T-cell (primary cell): ENCODE measurements at places on chromosomes 3 and 15. TPM values are rescaled to one million over a fixed set of nuclear protein-coding genes. Genes with fewer than 3 reads are reported as not detected.

CATSPER2 gene
- 10.1 TPM for total RNA-seq

- H3K36me3 ChIP-seq, result peaks cover 9% of the 10 kb centered on the region
- H3K27ac ChIP-seq, result no peak overlapping the region
- no peak overlapping the region for H3K4me3 ChIP-seq
- H3K27me3 ChIP-seq, result no peaks in the 10 kb centered on the region
- no peak for DNase-seq
Observed at GRCh38 chr3:13821126-13821525, 58.7 kb downstream of the WNT7A start.

GRCh38 chr3:77837456-77838025 lies 797.6 kb downstream of the ROBO2 start:
- no peaks in the 10 kb centered on the region for H3K36me3 ChIP-seq
- no peaks in the 10 kb centered on the region for H3K27me3 ChIP-seq
- no peak for DNase-seq
- no peaks in the 10 kb centered on the region for H3K4me1 ChIP-seq
- no peak overlapping the region for H3K27ac ChIP-seq
- H3K4me3 ChIP-seq, result no peak overlapping the region

GRCh38 chr3:72295962-72296450 lies 511.1 kb upstream of the PROK2 start:
- no peaks in the 10 kb centered on the region for H3K4me1 ChIP-seq
- H3K27ac ChIP-seq, result no peak overlapping the region
- no peak for DNase-seq
- H3K27me3 ChIP-seq, result no peaks in the 10 kb centered on the region

DNA sequence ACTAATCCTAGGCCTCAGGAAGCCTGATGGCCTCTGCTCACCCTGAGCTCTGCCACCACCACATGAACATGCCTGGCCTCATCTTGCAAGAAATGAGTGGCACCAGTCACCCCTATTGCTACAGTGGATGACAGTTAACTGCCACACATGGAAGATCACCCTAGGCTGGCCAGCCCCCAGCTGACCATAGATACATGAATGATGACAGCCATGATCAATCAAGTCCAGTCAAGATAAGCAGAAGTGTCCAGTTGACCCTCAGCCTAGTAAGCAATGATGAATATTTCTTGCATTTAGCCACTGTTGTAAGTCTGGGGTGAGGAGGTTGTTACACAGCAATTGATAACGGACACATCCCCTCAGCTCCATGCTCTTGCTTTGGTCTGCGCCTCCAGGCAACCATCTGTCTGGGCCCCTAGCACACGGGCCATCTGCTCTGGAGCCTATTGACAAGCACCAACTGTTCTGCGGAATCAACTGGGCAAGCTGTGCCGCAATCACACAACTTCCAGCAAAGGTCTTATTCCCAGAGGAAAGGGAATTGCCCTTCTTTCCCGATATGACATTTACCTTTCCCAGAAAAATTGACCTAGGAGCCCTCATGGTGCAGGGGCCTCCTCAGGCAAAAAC lies 2.2 kb upstream of the LYZL4 start:
- no peak overlapping the region for H3K27ac ChIP-seq
- H3K36me3 ChIP-seq, result no peaks in the 10 kb centered on the region
- no peak overlapping the region for H3K4me3 ChIP-seq
- peaks cover 9% of the 10 kb centered on the region for H3K27me3 ChIP-seq
- H3K4me1 ChIP-seq, result no peaks in the 10 kb centered on the region

GABRA5 gene
- not detected for total RNA-seq

ANKRD63 gene
- not detected for total RNA-seq

- no peaks in the 10 kb centered on the region for H3K27me3 ChIP-seq
- H3K4me1 ChIP-seq, result no peaks in the 10 kb centered on the region
- H3K27ac ChIP-seq, result no peak overlapping the region
- H3K36me3 ChIP-seq, result no peaks in the 10 kb centered on the region
Observed at GRCh38 chr3:49841806-49842205, 14.6 kb downstream of the TRAIP start.

- no peak overlapping the region for H3K4me3 ChIP-seq
- DNase-seq, result no peak
- no peaks in the 10 kb centered on the region for H3K36me3 ChIP-seq
- no peaks in the 10 kb centered on the region for H3K27me3 ChIP-seq
Observed at GRCh38 chr15:60751985-60752952, 273.3 kb upstream of the ICE2 start.

GRCh38 chr3:53817809-53818208 lies 28.4 kb downstream of the CHDH start:
- no peak overlapping the region for H3K27ac ChIP-seq
- H3K4me1 ChIP-seq, result no peaks in the 10 kb centered on the region
- peaks cover 45% of the 10 kb centered on the region for H3K27me3 ChIP-seq
- DNase-seq, result no peak

C3orf80 gene
- total RNA-seq, result 0.33 TPM

DNA sequence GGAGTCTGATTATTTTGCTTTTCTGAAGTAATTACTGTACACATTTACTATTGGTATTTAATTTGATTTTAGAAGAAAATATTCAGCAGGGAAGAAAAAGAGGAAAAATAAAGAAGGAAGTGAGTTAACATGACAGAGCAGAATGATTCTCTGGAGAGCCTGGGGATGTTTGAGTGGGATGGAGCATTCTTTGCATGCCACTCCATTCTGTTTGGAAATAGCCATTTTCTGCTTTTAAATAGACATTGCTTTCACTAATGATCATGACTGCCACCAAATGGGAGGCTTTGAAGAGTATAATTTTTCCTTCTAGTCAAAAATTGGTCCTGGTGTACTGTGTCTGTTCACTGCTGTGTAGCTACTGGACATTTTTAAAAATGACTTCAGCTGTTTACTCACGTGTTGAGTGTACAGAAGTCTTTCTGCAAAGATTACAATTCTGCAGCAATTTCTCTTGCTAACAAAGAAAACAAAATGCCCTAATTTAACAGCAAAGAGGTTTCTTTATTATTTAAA lies 196.1 kb downstream of the RYR3 start:
- no peak for DNase-seq
- H3K27me3 ChIP-seq, result no peaks in the 10 kb centered on the region
- no peaks in the 10 kb centered on the region for H3K4me1 ChIP-seq

GRCh38 chr3:46406443-46406787 lies 451 bp downstream of the CCR5AS start:
- peaks cover 26% of the 10 kb centered on the region for H3K4me1 ChIP-seq
- DNase-seq, result no peak
- H3K4me3 ChIP-seq, result no peak overlapping the region
- H3K36me3 ChIP-seq, result no peaks in the 10 kb centered on the region
- no peaks in the 10 kb centered on the region for H3K27me3 ChIP-seq

DNA sequence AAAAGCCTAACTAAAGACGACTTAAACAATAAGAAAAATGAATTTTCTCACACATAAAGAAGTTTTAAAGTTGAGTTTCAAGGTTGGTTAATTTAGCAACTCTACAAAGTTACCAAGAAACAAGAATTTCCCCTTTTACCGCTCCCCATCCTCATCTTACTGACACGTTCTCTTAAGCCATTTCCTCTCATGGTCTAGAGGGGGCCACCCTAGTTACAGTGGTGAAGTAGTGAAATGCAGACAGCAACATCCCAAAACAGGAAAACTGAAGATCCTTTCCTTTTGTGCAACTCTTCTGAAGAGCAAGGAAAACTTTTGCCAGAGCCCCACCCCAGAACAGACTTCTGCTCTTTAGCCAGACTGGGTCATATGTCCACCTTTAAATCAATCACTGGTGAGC lies 17.3 kb upstream of the SOX14 start:
- no peaks in the 10 kb centered on the region for H3K36me3 ChIP-seq
- H3K4me1 ChIP-seq, result no peaks in the 10 kb centered on the region
- H3K4me3 ChIP-seq, result no peak overlapping the region
- no peaks in the 10 kb centered on the region for H3K27me3 ChIP-seq
- no peak overlapping the region for H3K27ac ChIP-seq

SOX14 gene
- total RNA-seq, result not detected

DNA sequence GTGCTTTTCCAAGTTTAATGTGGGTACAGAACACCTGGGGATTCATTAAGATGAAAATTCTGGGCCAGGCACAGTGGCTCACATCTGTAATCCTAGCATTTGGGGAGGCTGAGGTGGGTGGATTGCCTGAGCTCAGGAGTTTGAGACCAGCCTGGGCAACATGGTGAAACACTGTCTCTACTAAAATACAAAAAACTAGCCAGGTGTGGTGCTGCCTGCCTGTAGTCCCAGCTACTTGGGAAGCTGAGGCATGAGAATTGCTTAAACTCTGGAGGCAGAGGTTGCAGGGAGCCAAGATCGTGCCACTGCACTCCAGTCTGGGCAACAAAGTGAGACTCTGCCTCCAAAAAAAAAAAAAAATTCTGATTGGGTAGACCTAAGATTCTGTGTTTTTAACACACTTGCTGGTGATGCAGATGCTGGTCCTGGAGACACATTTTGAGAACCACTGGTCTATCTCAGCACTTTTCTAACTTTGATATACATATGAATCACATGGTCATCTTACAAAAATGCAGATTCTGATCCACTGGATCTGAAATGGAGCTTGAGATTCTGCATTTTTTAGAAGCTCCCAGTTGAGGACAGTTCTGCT lies 223.8 kb upstream of the SATB1 start:
- H3K4me3 ChIP-seq, result no peak overlapping the region
- no peaks in the 10 kb centered on the region for H3K36me3 ChIP-seq
- H3K27me3 ChIP-seq, result no peaks in the 10 kb centered on the region
- H3K4me1 ChIP-seq, result peaks cover 2% of the 10 kb centered on the region

PRKCI gene
- 17.1 TPM for total RNA-seq

DNA sequence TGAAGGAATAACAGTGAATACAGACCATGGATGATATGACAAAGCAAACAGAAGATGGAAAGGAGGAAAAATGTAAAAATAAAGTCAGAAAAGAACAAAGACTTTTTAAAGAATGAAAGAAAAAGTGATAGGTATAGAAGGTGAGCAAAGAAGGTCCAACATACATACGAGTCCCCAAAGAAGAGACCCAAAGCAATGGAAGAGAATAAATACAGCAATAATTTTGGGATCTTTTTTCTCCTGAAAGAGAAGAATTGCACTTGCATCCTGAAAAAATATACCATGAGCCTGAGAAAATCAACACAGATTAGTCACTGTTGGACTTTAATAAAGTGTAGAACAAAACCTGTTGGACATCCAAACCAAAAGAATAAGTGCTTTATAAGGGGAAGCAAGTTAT lies 85.3 kb upstream of the SLC6A1 start:
- H3K4me3 ChIP-seq, result no peak overlapping the region
- no peaks in the 10 kb centered on the region for H3K4me1 ChIP-seq
- no peaks in the 10 kb centered on the region for H3K36me3 ChIP-seq
- no peak overlapping the region for H3K27ac ChIP-seq

CEMIP gene
- 1.2 TPM for total RNA-seq

VPS8 gene
- 69.0 TPM for total RNA-seq

TRH gene
- total RNA-seq, result not detected

SPATA12 gene
- not detected for total RNA-seq

DNA sequence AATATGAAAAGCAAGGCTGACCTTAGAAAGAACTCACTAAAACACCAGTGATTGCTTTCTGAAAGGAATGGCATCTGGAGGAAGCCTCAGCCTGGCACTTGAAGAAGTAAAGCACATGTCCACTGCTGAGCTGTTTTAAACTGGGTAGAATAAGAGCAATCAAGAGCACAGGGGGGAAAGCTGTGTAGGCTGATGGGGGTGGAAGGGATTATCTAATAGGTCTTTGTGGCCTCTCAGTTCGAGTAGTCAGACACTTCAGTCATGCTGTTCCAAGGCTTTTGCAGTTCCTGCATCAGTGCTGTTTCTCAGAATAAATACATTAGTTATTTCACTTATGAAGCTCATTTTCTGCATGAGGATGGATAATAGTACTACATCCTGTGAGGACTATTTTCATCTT lies 22.6 kb downstream of the CCDC191 start:
- H3K36me3 ChIP-seq, result peaks cover 8% of the 10 kb centered on the region
- no peaks in the 10 kb centered on the region for H3K4me1 ChIP-seq
- no peaks in the 10 kb centered on the region for H3K27me3 ChIP-seq
- no peak overlapping the region for H3K4me3 ChIP-seq

DNA sequence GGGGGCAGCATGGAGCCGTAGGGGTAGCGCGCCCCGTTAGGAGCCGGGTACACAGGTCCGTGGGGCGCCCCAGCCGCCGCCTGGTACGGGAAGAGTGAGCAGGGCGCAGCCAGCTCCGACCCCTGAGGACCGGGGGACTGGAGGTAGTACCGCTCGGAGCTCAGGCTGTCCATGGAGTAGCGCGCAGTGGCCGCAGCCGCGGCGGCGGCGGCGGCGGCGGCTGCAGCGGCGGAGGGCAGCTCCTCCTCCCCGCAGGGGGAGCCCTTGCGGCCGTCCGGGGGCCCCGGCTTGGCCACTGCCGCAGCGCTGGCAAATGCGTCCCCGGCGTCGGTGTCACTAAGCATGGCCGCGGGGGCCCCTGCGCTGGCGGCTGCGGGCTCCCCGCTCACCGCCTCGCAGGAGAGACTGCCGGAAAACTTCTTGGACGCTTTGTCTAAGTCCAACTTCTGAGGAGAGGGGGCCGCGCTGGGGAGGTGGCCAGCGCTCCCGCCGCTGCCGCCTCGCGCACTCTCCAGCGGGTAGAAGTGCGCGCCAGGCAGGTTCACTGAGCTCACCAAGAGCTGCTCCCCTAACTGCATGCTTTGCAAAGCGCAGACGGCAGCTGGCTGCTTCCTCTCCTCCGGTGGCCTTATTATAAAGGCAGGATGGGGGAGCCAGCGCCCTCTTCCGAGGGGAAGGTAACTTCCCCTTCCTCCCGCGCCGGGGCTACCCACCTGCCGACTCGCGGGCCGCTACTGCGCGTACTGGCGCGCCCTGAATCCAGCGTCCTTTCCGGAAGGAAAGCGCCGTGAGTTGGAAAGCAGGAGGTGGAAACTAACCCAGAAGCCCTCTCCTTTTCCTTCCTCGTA lies at the start of gene EOMES:
Gene EOMES, minus strand, starts transcription at position 607 of the 848 bp plus-strand sequence. Its CDS starts 29 bp downstream, at position 578.
- no peaks in the 10 kb centered on the region for H3K36me3 ChIP-seq
- peaks cover 45% of the 10 kb centered on the region for H3K4me1 ChIP-seq
- peak within 1 kb of the TSS; percentile 48 for H3K27ac ChIP-seq

- no peak overlapping the region for H3K27ac ChIP-seq
- no peak for DNase-seq
- H3K36me3 ChIP-seq, result no peaks in the 10 kb centered on the region
- no peaks in the 10 kb centered on the region for H3K4me1 ChIP-seq
- H3K4me3 ChIP-seq, result no peak overlapping the region
Observed at GRCh38 chr3:183244219-183244618, 8.8 kb upstream of the B3GNT5 start.

- H3K27me3 ChIP-seq, result no peaks in the 10 kb centered on the region
- peaks cover 14% of the 10 kb centered on the region for H3K4me1 ChIP-seq
- no peaks in the 10 kb centered on the region for H3K36me3 ChIP-seq
- H3K4me3 ChIP-seq, result no peak overlapping the region
Observed at GRCh38 chr15:77221174-77221573, 150.3 kb upstream of the TSPAN3 start.

DNA sequence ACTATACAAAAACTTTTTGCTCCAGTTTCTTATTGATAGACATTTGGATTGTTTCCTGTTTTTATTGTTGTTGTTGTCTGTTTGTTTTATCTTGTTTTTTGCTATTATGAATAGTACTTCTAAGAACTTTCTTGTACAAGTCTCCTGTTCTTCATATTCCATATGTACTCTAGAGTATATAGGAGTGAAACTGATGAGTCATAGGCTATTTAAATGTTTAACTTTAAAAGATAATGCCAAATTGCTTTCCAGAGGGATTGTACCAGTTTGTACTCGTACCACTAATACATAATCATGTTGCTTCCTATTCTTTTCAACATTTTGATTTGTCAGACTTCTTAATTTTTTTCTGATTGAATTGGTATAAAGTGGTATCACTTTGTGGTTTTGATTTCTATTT lies 19.6 kb downstream of the LRRC49 start:
- H3K4me3 ChIP-seq, result no peak overlapping the region
- H3K27me3 ChIP-seq, result no peaks in the 10 kb centered on the region
- H3K27ac ChIP-seq, result no peak overlapping the region
- DNase-seq, result no peak
- no peaks in the 10 kb centered on the region for H3K36me3 ChIP-seq
- no peaks in the 10 kb centered on the region for H3K4me1 ChIP-seq

ACY1 gene
- total RNA-seq, result 9.1 TPM

- H3K36me3 ChIP-seq, result no peaks in the 10 kb centered on the region
- H3K27ac ChIP-seq, result no peak overlapping the region
- no peak for DNase-seq
- no peaks in the 10 kb centered on the region for H3K4me1 ChIP-seq
Observed at GRCh38 chr3:159170436-159171003, 368.7 kb downstream of the MFSD1 start.
